ENCODE measurements at places on chromosomes 11 and 22.
A peak's percentile ranks its signal among the peaks of the same experiment; 100 is the strongest.

DNA sequence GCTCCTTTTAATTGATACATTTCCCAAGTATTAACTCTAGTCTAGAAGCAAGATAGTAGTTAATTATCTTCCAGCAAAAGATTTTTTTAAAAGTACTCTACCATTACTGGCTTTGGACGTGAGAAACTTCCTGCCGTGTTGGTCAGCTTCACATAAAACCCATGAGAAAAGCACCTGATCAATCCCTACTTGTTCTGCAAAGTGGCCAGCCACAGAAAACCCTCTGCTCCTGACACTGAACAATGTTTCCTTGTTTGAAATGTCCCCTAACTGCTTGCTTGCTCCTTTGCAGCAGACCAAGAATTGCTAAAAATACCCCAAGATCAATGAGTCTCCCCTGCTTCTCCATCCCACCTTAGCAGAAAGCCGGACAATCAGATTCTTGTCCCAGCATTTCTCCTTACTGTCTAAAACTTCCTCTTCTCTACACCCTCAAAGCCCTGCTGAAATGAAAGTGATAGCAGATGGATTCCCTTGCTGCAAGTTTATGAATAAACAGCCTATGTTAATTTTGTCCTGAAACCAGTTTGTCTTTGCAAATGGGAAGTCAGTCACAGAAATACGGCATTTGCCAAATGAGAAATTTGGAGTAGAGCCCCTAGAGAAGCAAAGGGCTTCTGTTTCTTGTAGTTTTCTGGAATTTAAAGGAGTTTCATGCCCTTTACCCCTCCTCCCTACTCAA lies 207.1 kb upstream of the ARHGAP20 start:
- DNase-seq, result no peak

DNA sequence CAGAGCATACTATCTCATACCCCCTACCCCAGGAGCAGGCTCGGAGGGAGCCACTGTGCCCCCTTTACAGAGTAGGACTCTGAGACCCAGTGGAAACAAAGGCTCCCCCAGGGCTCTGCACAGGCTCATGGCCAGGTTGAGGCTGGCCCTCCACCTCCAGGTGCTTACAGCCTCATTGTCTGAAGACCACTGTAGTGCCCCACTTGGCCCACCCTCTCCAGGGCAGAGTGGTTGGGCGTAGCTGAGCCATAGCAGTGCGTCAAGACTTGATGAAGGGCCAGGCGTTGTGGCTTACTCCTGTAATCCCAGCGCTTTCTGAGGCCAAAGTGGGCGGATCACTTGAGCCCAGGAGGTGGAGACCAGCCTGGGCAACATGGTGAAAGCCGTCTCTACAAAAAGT lies 1.7 kb downstream of the ANKRD13D start:
- no peak for DNase-seq

- no peak for DNase-seq
These were observed 1342.3 kb downstream of the TBC1D22A start for GRCh38 chr22:48104766-48105165.

DNA sequence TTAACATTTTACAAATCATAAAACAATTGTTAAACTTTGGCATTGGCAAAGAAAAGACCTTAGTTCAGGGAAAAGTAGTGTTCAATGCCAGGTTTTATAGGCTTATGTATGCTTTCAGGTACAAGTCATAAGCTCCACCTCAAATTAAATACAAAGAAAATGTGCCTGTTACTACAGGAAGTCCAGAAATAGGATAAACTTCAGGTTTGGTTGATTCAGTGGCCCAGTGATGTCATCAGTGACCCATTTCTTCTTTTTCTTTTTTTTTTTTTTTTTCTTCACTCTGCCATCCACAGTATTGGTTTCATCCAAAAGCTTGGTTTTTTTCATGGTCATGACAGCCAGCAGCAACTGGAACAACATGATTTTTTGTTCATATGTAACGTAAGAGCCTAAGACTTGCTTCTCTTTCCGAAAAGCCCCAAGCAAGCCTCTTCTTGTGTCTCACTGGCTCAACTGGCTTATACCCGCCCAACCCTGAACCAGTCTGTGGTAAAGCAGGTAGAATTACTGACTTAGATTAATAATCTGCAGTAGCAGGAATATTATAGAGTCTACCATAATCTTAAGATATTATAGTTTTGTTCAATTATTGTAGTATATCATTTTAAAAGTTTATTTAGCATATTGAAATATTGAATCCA lies 46.2 kb downstream of the TTC17 start:
- no peak for DNase-seq

- no peak for DNase-seq
These were observed 36.7 kb downstream of the TPST2 start for GRCh38 chr22:26553056-26553752.

DNA sequence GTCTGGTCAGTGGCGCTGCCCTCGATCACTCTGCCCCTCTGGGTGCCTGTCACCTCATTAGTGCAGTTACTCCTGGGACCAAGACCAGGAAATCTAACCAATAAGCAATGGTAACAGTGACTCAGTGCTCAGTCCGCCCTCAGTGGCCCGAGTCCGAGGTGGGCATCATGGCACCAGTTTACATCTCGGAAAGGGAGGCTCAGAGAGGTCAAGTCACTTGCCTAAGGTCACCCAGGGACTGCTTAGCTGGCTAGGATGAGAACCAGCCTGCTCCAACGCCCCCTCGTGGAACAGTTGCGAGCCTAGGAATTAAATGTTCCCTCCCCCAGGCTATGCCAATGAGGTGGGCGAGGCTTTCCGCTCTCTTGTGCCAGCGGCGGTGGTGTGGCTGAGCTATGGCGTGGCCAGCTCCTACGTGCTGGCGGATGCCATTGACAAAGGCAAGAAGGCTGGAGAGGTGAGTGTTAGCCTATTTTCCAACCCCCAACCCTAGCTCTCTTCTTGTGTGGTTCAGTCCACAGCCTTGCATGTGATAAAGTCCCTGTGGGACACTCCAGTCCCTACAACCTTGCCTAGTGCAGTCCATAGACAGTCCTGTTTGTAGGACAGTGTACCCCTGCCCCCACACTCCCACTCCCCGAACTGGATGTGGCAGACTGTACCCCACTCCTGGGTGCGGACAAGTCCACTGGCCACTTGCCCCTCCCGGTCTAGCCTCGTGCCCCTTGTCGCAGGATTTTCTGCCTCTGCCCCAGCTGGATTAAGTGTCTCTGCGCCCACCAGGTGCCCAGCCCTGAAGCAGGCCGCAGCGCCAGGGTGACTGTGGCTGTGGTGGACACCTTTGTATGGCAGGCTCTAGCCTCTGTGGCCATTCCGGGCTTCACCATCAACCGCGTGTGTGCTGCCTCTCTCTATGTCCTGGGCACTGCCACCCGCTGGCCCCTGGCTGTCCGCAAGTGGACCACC lies 1.1 kb downstream of the MTFP1 start:
- DNase-seq, result peak; percentile 86

DNA sequence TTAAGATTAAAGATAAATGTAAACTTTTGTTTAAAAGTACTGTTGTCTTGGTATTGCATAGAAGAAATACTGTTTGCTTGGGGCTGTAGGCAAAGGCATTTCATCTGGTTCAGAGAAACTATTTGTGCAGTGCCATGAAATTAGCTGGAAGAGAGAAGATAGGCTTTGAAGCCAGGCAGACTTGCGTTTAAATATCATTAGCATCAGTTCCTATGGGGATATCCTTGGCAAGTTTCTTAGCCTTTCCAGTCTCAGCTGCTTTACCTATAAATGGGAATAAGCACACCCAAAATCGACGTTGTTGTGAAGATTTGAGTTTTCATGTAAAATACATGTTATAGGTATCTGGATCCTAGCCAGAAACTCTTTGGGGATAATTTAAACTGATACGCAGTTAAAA lies 133.9 kb downstream of the FBXO7 start:
- no peak for DNase-seq

DNA sequence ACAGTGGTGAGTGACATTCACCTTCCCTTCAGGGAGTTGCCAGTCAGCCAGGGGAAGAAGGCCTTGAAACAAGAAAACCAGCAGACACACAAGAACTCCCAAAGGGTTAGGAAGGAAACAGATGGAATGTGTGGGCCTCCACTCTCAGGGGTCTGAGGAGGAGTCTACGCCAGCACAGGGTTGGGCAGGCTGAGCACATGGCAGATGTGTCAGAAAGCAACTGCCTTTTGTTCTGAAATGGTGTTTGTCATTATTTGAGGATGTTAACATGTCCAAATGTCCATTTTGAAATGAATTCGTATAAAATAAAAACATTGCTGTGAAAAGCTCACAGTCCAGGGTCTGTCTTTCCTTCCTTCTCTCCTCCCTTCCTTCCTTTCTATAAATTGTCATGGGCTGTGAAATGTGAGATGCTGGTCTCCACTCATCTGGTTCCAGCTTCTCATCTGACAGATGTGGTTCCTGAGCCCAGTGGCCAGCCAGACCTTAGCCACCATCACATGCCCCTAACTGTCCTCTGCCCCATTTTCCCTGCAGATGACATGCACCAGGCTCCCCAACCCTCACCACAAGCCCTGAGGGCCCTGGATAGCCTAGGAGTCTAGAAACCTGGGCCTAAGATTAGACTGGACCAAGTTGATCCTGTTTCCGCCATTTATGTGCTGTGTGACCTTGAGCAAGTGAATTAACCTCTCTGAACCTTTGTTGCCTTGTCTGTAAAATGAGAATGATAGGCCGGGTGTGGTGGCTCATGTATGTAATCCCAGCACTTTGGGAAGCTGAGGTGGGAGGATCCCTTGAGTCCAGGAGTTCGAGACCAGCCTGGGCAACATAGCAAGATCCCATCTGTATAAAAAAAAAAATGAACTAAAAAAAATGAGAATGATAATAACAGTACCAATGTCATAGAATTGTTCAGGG lies 56.2 kb upstream of the CRYBB3 start:
- DNase-seq, result no peak

GRCh38 chr11:113184498-113184897 lies 129.9 kb upstream of the TTC12 start:
- DNase-seq, result no peak

DNA sequence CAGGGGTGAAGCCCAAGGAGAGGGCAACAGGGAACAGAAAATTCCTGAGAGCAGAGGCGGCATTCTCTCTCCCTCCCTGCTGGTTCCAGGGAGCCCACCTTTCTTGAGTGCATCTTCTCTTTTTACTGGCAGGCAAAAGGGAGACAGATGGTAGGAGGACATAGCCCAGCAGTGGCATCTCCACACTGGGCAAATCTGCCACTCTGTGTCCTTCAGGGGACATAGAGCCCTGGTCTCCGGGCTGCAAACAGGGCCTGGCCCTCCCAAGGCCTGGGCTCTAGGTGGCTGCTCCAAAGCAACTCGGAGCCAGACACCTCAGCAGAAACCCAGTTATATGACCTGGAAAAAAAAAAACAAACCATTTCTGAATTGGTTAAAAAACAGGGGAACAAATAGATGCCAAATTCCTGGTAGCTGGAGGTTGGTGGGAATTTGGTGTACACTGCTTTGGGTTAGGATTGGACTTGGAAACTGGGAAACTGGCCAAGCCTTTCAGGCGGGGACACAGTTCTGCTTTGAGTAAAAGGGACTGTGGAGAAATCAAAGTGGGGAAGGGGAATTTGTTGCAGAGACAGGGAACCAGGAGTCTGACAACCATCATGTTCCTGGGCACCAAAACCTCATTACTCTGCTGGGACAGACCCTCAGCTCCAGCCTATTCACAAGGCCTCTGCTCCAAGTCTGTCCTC lies 23.6 kb upstream of the DKK3 start:
- DNase-seq, result no peak

- DNase-seq, result no peak
These were observed 110.0 kb downstream of the TP53I11 start for GRCh38 chr11:44840521-44841251.

- DNase-seq, result no peak
These were observed 140.0 kb downstream of the CACNA1I start for GRCh38 chr22:39710380-39711150.

- DNase-seq, result no peak
These were observed 29.9 kb upstream of the MTCH2 start for GRCh38 chr11:47672283-47672730.

DNA sequence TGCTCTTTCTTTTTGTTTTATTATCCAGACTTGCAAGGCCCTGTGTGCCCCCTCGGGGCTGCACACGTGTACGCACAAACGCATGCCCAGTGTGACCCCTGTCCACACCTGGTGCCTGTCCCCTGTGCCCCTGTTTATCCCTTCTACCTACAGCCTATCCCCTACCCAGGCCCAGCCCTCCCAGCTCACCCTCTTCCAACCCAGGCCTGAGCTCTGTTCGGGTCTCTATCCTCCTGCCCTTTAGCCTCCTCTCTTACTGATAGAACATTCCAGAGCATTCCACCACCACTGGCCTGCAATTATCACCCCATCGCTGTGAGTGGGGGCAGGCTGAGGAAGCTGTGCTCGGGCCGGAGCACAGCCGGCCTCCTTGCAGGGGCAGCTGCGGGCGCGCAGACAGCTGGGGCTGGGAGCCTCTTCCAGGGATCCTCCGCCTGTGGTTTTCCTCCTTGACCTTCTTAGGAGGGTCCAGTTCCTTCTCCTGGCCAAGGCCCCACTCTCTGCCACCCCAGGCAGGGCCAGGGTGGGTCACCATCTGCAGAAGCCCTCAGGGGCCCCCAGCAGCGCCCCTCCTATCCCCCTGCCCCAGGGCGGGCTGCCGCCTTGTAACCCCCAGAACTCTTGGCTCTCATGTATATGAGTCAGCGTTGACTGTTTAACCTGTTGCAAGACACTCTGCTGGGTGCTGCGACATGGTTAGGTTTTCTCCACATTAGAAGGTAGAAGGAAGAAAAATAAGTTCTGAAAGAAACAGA lies 41.8 kb upstream of the KCNQ1OT1 start:
- DNase-seq, result no peak

- DNase-seq, result no peak
These were observed 32.9 kb downstream of the LRRC32 start for GRCh38 chr11:76637491-76638269.

DNA sequence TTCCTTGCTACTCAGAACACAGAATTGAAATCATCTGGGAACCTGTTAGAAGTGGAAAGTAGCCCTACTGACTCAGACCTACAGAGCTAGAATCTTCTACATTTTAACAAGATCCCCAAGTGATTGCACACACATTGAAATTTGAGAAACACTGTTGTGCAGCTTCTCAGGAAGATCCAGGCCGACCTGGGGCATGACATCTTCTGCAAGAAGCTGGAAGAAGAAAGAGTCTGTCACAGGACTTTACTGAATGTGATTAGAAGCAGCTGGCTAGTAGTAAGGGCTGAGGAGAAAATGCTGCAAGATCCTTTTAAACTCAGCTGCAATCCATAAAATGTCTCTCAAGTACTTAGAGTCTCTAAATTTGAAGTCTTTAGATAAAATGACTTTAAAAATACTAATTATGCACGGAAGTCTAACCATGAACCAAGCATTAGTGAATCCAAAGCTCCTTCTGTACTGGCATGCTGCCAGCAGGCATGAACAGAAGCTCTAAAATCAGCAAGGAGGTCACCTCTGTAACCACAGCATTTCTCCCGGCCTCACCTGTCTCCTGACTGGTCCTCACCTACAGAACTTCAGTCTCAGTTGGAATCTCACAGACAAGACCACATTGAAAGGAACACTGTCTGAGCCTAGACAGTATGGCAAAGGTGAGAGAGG lies 85.0 kb downstream of the SERGEF start:
- DNase-seq, result no peak

- DNase-seq, result peak; percentile 68
These were observed at the start of gene CD3D for GRCh38 chr11:118342503-118343161. Gene CD3D (minus strand): TSS chr11:118342705. CDS start chr11:118342607, 98 bp downstream.

DNA sequence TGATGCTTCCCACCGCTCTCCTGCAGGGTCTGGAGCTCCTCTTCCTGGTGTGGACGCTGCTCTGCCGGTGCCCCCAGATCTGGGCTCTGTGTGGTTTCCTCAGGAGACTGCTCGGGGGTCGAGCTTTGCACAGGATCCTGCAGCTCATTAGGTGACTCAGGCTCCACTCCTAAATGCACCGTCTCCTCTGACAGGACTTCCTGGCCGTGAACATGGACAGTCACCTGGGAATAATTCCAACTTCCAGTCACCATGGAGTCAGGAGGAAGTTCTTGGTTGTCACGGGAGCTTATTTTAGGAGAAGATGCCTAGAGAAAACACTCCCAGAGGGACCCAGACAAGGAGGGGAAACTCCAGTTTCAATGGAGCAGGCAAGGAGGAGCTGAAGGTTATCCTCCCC lies 11.9 kb downstream of the ZNF202 start:
- DNase-seq, result no peak

Measured in stimulated activated naive CD4-positive, alpha-beta T cell treated with Interleukin-2 at 50 U/mL for 16 hours (primary cell).